ENCODE measurements at places on chromosomes 6 and 20.

DNA sequence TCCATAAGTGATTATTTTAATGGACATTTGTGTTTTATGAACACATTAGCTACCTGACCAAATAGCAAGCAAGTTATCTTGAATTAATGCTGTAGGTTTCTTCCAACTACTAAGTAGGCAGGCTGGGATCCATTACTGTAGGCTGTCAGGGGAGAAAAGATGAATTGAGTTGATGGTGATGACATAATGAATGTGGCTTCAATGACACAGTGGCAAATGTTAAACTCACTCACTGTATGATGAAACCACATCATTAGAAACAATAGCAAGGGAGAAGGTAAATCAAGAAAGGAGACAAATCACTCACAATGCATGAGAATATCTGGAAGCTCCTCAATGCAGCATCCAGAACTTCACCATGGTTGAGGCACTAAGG lies 529.7 kb upstream of the CITED2 start:
- no peak for DNase-seq

GRCh38 chr6:132333639-132334520 lies 67.4 kb downstream of the MOXD1 start:
- DNase-seq: peak; percentile 85

- DNase-seq: no peak
These were observed 15.1 kb upstream of the PCMTD2 start for GRCh38 chr20:64240243-64241015.

DNA sequence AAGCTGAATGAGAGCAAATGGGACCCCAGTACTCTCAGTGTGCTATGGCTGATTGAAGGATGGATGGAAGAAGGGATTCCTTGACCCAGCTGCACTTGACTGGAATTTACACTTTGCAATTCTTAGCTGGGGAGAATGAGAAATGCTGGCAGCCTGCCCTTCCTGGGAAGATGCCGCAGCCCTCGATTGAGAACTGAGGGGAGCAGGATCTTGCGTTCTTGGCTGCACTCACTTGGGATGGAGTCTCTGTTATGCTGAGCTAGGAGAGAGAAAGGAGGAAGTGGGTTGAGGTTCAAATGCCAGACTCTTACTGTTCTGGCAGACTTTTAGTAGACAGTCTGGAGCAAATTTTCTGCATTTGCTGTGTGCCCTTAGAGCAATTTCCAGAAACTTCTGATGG lies 221.2 kb downstream of the FNDC1 start:
- DNase-seq: no peak

GRCh38 chr6:31597006-31597405 lies 4.2 kb upstream of the NCR3 start:
- DNase-seq: no peak

DNA sequence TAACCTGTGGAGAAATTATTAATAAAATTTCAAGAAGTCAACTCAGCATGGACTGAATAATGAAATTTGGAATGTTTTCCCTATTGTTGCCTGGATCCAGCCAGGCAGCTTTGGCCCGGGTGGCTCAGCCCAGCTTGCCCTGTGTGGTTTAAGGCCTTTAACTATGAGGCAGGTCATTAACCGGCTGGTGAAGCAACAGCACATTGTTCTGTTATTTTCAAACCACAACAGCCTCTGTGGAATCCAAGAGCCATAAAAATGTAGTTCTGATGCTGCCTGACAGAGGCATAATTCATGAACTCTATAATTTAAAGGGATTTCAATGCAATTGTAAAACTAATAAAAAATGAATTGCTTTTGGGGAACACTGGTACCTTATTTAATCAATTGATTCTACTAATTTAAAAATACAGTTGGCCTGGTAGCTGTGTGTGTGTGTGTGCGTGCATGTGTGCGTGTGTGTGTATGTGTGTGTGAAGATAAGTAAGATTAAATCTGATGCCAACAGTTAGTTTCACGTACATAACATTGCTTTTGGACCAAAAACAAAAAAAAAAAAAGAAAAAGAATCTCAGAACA lies 117.7 kb downstream of the RPS12 start:
- DNase-seq: peak; percentile 73

DNA sequence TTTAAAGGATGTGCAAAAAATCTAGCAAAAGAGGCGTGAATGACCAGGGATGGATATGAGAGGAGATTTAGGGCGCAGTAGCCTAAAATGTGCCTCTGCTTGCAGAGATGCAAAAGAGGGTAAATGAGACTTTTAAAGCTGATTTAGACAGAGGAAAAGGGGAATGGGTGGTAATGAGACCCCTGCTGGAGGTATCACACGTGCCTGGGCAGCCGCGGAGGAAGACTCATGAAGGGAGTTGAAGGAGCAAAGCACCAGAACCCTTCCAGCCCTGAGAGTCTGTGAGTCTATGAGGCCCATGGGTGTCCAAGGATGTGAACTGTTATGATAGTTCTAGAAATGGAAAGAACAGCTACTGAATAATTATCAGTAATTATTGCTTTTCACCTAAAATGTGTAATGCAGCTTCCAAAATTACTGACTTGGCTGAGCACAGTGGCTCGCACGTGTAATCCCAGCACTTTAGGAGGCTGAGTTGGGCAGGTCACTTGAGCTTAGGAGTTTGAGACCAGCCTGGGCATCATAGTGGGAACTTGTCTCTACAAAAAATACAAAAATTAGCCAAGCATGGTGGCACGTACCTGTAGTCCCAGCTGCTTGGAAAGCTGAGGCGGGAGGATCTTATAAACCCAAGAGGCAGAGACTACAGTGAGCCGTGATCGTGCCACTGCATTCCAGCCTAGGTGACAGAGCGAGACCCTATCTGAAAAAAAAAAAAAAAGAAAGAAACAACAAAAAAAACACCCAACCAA lies 38.2 kb upstream of the TIAM2 start:
- DNase-seq: no peak

DNA sequence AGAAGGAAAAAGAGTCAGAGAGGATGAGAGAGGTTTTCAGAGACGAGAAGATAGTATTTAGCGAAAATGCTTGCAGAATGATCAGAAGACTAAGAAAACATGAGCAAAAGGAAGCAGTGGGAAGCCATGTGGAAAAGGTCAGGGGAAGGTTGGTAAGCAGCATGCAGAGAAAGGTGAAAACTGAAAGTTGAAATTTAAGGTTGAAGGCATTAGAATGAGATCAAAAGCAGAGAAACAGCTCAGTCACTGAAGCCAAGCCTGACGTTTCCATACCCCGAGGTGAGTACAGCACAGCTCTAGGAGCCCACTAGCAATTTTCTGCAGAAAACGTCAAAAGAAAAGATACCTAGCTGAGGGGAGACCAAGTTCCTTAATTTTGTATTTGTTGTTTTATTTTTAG lies 19.1 kb upstream of the TFB1M start:
- no peak for DNase-seq

- no peak for DNase-seq
These were observed 15.5 kb downstream of the GSS start for GRCh38 chr20:34940081-34940481.

DNA sequence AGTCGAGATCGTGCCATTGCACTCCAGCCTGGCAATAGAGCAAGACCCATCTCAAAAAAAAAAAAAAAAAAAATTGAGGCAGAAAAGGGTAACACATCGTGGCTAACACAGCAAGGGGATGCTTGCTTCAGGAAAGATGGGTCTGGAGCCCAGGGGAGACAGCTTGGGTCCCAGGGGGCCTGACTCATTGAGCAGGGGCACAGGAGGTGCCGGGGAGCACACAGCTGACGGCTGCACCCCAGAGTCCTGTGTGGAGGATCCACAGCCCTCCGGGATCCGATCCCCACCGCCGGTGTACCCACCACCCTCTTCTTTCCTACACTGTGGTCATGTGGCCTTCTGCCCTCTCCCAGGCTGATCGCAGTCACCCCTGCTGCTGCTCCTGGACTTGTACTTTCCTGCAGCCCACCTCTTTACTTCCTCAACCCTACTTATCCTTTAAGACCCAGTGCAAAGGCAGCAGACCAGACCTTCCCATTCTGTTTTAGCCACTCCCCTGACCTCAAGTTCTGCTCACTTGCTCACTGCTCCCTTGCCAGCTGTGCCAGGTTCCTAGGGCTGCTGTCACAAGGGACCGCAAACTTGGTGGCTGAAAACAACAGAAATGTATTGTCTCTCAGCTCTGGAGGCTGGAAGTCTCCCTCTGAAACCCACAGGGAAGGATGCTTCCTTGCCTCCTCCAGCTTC lies 17.6 kb upstream of the EZR start:
- no peak for DNase-seq

- no peak for DNase-seq
These were observed 33.6 kb downstream of the TMX4 start for GRCh38 chr20:7985916-7986315.

DNA sequence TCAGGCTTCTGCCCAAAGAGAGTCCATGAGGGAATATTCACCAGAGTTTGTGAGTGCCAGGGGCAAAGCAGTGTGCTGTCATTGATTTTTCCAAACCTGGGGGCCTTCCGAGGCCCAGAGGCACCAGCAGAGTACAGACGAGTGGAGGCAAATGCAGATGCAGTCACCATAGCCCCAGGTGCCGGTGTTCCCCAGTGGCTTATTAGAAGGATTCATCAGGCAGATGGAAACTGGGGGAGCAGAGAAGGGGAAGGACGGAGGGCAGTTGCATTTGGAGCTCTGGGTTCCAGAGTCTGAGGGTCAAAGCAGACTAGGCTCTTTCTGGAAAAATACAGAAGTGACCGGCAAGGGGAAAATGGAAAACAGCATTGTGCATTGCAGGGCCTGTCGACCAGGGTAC lies 184.2 kb downstream of the ANKRD60 start:
- DNase-seq: no peak

- no peak for DNase-seq
These were observed at the start of gene GID8 for GRCh38 chr20:62938105-62938888. Gene GID8, plus strand, starts transcription at chr20:62938147. Its CDS starts 3,356 bp downstream, at chr20:62941503.

GRCh38 chr20:25214426-25214790 lies 18.9 kb downstream of the ENTPD6 start:
- no peak for DNase-seq

- no peak for DNase-seq
These were observed 950.1 kb downstream of the EPHA7 start for GRCh38 chr6:92469186-92469828.

- DNase-seq: no peak
These were observed 680 bp downstream of the LATS1 start for GRCh38 chr6:149717255-149717587.

- no peak for DNase-seq
These were observed 1.4 kb upstream of the MICAL1 start for GRCh38 chr6:109456710-109457561.

GRCh38 chr6:110338820-110339470 lies 19.2 kb downstream of the METTL24 start:
- DNase-seq: no peak

DNA sequence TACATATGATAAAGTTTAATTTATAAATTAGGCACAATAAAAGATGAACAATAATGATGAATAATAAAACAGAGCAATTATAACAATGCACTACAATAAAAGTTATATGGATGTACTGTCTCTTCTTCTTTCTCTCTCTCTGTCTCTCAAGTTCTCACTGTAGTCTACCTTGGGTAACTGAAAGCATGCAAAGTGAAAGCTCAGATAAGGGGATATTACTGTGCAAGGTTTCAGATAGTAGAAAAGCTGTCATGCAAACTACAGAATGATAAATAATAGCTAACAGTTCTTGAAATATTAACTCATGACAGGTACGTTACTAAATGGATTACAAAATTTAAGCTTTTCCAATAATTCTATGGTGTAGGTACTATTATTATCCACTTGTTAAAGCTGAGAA lies 311.9 kb upstream of the PRDM1 start:
- DNase-seq: no peak

DNA sequence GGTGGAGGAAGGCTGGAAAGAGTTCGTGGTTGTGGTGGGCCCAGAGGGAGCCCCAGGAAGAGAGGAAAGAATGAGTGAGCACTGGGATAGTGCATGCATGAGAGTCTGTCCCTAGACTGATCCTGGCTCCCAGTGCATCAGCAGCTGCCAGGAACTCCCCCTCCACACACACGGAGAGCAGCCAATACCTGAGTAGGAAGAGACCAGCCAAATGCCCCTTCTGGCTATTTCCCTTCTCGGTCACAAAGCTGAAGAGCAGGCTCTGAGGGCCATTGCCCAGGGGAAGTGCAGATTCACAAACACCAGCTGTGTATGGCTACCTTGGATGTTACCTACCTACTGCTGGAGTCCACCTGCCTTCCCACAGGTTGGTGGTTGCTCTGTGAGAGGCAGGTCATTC lies 45.1 kb downstream of the GABRR2 start:
- DNase-seq: no peak

DNA sequence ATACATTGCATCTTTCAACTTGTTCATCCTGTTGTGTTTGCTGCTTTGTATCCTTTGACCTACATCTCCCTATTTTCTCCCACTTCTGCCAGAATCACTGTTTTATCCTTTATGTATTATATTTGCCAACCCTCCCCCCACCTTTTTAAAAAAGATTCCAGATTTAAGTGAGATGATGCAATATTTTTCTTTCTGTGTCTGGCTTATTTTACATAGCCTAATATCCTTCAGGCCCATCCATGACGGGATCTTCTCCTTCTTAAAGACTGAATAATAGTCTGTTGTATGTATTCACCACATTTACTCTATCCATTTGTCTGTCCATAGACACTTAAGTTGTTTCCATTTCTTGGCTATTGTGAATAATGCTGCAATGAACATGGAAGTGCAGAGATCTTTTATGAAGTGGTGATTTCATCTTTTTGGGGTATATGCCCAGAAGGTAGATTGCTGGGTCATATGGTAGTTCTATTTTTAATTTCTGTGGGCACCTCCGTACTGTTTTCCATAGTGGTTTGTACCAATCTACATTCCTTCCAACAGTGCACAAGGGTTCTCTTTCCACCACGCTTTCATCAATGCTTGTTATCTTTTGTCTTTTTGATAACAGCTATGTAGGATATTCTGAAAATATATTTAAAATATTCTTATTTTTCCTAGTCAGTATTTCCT lies 181.0 kb downstream of the CDKAL1 start:
- DNase-seq: no peak

DNA sequence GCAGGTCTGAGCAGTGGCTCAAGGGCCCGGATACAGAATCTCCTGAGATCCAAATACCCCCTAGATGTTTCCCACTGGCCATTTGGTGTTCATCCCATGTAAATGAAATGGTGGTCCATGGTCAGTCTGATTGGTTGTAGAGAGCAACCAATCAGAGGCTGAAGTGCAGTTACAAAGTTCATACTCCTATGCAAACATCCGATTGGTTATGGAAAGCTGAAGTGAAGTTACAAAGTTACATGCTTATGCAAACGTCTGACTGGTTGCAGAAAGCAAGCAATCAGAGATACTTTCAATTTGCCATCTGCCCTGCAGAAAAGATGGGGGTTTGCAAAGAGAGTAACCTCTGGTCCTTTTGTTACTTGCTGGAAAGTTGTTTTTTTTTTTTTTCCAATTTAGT lies 313.6 kb downstream of the CDKAL1 start:
- DNase-seq: no peak

GRCh38 chr6:72712910-72713309 lies 91.0 kb downstream of the KCNQ5 start:
- no peak for DNase-seq

- no peak for DNase-seq
These were observed 114.9 kb downstream of the MAP3K5 start for GRCh38 chr6:136677344-136677743.

Measured in fibroblast of skin of left quadriceps (primary cell).